ENCODE measurements at places on chromosomes 11 and 22. TPM values are rescaled to one million over a fixed set of nuclear protein-coding genes. Genes with fewer than 3 reads are reported as not detected.

- no peak for DNase-seq
Observed at GRCh38 chr11:64518928-64519327, 72.1 kb upstream of the SLC22A12 start.

Gene TMEM41B
- 43.6 TPM for total RNA-seq

Gene IGLL1
- not detected for total RNA-seq

Gene MFNG
- total RNA-seq: 61.1 TPM

Gene HEPACAM
- not detected for total RNA-seq

DNA sequence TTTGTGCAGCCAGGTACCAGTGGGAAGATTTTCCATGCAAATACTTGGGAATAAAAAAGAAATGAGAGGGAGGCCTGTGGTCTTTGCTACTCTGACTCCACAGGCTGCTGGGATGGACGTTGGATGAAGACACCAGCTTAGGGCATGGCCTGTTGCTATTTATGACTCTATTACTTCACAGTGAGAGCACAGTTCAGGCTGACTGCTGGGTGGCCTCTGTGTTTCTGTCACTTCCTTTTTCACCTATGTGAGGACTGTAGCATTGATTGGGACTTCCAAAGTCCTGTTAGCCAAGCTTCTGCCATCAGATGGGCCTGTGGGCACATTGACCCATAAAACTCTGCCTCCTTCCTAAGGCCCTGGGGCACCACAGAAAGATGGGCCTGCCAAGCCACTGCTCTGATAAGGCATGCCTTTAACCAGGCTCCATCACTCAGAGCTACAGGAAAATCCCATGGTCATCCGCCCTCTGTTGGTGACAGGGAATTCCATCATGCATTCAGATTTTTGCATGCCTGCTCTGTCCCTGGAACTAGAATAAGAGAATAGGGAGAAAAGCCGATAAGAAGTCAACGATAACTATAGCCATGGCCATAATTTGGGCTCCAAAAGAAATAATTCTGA, 64.6 kb downstream of the KCNJ1 start:
- peak; percentile 59 for DNase-seq

Gene NAA40
- 68.0 TPM for total RNA-seq

- no peak for DNase-seq
Observed at GRCh38 chr11:125272092-125272491, 107.5 kb downstream of the PKNOX2 start.

- no peak for DNase-seq
Observed at GRCh38 chr22:22558071-22558971, 744 bp downstream of the PRAME start.

GRCh38 chr11:44469412-44469811, 96.1 kb upstream of the CD82 start:
- no peak for DNase-seq

GRCh38 chr11:127601578-127601977, 601.0 kb upstream of the KIRREL3 start:
- DNase-seq: no peak

GRCh38 chr22:25054943-25055511, 102.5 kb downstream of the KIAA1671 start:
- no peak for DNase-seq

DNA sequence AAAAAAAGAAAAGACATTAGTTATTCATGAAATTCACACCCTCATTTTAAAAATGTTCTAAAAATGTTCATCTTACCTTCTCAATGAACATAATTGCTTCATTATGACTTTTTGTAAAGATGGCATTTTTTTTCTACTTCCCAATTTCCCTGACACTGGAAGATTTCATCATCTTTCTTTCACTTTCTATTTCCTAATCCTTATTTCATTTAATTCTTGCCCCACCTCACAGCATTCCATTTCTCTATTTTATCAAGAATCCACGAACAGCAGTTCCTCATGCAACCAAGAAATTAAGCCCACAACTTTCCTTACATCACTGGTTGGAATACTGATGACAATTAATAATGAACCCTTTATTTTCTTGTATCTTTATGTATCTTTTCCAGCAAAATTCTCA, 1.9 kb downstream of the PATL1 start:
- no peak for DNase-seq

Gene PANX3
- not detected for total RNA-seq

DNA sequence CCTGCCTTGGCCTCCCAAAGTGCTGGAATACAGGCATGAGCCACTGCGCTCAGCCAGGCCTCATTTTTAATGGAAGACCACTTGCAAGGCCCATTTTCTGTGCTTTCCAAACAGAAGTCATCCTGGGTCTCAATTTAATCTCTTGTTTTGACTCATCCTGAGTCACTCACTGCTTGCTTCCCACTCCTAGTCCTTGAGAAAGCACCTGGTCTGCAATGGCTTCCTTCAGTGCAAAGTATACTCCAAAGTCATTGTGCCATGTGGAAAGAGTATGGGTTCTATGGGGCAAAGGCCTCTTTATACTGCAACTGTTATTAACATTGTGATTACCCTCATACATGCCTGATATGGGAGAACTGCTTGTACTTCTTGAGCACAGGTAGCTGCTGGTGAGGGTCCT, 18.3 kb upstream of the SLC5A1 start:
- DNase-seq: no peak

DNA sequence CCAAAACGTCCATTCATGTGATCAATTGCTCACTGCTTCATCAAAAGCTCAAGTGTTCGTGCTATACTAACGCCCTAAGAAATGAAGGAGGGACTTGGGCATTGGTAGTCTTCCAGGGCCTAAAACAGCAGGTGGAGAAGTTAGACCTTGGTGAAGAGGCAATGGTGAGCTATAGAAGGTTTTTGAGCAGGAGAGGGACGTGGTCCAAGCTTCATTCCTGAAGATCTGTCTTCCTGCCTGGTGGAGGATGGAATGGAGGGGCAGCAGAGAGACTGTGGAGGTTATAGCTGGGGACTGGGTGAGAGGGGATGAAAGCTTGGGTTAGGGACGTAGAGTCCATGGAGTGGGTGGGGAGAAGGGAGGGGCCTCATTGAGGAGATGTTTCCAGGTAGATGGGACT, 97.7 kb downstream of the TP53I11 start:
- DNase-seq: no peak

- no peak for DNase-seq
Observed at GRCh38 chr11:59456661-59457060, at the start of gene OR4D6. TSS of gene OR4D6 (plus strand) at chr11:59456961. CDS start at chr11:59456961, 0 bp downstream.

Gene UBTFL1
- not detected for total RNA-seq

DNA sequence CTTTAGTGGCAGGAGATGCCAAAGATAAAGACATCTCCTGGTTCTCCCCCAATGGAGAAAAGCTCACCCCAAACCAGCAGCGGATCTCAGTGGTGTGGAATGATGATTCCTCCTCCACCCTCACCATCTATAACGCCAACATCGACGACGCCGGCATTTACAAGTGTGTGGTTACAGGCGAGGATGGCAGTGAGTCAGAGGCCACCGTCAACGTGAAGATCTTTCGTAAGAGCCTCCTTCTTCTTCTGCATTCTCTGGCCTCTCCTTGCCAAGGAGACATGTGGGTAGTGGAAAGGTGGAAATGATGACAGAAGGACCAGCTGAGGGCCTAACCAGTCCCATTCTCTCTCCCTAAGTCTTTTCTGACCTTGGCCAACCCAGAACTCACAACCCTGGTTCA, 110.1 kb upstream of the TTC12 start:
- DNase-seq: no peak

DNA sequence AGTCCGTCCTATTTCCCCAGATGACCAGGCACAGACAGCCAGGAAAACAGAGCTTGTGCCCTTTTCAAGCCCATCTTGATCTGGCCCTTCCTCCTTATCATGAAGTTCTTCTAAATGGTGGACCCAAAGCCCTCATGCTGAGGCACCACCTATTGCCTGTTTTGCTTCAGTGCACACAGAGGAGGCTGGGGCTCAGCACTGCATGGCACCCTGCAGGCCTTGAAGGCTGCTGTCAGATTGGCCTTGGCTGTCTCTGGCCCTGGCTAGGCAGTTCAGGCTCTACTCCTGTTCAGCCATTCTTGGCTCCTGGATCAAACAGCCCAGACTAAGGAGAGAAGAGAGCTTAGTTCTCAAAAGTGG, 49.2 kb downstream of the OTOG start:
- DNase-seq: no peak

Gene CRYBA4
- total RNA-seq: not detected

DNA sequence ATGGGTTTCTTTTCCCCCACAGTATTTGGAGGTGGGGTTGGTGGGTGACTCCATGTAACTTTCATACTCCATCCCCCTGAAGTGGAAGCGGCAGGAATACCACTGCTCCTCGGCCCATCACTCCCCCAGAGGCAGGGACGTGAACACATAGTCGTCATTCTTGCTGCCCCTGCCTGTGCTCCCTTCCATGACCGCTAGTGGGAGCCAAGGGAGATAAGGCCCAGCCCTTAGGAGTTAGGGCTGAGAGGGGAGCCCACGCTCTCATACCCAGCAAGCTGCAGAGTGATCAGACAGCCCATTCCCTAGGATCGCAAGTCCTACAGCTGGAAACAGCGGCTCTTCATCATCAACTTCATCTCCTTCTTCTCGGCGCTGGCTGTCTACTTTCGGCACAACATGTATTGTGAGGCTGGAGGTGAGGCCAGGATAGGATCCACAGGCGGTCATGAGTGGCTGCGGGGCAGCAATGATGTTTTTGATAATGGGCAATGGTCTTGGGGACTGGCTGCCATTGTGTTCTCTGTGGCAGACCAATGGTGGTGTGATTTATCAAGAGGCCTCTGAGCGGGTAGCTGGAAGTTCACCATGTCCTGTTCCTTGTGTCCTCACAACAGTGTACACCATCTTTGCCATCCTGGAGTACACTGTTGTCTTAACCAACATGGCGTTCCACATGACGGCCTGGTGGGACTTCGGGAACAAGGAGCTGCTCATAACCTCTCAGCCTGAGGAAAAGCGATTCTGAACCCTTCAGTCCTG, 15.9 kb downstream of the RHOG start:
- DNase-seq: peak; percentile 83

DNA sequence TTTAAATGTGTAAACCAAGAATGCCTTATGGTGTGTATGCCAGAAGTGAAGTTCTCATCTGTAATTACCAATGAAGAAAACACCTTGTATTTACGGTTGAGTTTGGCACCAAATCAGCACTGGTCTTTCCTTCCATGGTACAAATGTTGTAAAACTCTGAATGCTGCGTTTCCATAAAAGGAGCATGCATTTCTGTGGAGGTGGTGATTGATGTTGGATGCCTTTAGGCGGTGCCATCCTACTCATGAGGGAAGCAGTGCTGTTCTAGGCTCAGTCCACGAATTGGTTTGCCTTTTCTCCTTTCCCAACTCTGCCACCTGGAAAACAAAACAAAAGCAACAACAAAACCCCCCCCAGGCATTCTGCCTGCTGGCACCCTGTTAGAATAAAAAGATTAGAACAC, 124.4 kb downstream of the TEAD1 start:
- no peak for DNase-seq

DNA sequence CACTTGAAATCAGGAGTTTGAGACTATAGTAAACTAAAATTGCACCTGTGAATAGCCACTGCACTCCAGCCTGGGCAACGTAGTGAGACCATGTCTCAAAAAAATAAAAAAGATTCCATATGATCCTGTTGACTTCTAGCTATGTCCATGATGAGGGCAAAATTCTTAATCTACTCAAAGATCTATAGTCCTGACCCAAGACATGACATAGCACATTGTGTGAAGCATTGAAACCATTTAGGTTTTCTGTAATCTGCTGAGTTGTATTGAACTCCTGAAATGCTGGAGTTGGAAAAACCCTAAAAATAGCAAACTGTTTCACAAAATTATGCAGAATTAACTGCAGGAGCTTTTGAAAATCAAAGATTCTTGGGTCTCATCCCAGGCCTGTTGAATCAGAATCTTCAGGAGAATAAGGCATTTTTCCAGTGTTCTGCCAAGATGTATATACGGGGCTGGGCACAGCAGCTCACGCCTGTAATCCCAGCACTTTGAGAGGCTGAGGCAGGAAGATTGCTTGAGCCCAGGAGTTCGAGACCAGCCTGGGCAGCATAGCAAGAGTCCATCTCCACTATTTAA, 29.8 kb upstream of the LDHA start:
- no peak for DNase-seq

DNA sequence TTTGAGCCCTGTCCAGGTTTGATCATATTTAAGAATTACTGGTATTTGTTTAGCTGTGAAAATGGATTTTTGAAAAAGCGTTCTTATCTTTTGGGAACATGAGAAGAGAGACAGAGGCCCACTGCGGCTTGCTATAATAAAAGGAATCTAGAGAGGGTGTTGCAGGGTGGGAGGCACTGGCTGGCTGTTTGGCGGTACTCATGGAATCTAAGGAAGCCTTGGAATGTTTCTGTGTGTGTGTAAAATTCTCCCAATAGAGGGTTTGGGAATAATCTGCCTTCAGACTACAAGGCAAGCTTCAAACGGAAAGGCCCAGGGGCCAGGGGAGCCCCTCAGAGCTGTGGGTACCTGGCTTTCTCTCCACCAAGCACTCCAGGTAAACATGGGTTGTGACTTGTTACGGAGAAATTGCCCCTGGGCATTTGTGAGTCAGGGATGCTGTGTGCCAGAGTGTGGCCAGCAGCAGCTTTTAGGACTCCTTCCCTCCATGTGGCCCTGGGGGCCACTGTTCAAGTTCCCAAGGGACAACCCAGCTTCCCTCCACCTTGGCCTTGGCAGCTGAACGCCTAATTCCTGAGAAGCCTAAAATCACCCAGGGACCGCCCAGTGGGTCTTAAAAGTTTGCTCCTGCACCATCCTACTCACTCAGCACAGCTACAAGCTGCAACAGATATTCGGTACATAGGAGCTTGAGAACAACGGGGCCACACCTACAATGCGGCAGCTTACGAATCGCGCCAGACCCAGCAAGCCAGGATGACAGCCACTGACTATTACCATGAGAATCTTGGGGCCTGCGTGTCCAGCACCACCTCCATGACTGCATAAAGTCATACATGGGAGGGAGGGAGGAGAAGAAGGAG, 14.1 kb upstream of the SYT8 start:
- DNase-seq: no peak

Gene NKAPD1
- total RNA-seq: 22.3 TPM

DNA sequence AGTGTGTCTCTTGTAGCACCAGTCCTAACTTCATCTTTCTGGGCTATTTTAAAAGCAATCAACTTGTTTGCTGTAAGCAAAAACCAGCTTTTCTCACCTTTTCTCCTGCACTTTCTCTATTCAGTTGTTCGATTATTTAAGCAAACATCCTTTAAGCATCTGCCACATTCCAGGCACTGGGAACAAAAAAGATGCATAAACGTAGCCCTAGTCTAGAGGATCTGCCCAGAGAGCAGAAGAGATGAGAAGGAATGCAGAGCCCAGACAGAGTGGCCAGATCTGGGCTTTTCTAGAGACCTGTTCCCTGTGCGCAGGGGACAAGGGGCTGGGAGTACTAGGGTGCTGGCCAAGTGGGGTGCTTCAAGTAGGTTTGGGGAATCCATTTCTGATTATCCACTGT, 8.4 kb downstream of the APLNR start:
- no peak for DNase-seq

- no peak for DNase-seq
Observed at GRCh38 chr11:114147375-114148012, 88.0 kb downstream of the ZBTB16 start.

Gene TRIM64
- total RNA-seq: 0.37 TPM

GRCh38 chr22:44463151-44463550, 34.9 kb downstream of the RTL6 start:
- no peak for DNase-seq

Measured in glutamatergic neuron (in vitro differentiated cells).